ENCODE measurements at places on chromosomes 16 and 17.

DNA sequence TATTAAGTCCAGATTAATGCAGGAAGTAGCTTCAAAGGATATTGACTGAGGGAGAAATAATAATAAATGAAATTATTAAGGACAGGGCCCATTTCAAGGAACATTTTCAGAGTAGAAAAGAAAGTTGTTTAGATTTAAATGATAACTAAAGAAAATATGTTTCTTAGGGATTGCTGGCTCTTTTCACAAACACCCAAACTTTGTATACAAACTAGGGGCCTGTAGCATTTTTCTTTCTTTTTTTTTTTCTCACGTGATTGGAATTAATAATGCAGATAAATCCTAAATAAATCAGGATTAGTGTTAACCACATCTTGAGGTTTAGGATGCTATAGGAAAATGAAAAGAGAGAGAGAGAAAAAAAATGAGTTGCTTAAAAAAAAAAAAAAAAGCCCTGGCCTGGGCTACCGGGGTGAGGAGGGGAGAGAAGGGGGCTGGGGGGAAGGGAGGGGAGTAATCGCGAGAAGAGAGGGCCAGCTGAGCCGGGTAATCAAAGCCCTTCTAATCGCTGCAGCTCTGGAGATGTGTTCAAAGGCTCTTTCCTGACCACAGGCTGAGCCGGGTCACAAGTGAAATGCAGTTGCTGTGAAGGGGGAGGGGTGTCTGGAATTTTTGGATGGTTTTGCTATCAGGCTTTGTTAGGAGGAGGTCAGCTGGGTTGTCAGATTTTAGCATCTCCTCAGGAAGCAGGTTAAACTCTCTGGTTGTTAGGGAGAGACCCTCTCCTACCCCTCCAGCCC lies 104.6 kb upstream of the ZFHX3 start:
- DNase-seq, result no peak

DNA sequence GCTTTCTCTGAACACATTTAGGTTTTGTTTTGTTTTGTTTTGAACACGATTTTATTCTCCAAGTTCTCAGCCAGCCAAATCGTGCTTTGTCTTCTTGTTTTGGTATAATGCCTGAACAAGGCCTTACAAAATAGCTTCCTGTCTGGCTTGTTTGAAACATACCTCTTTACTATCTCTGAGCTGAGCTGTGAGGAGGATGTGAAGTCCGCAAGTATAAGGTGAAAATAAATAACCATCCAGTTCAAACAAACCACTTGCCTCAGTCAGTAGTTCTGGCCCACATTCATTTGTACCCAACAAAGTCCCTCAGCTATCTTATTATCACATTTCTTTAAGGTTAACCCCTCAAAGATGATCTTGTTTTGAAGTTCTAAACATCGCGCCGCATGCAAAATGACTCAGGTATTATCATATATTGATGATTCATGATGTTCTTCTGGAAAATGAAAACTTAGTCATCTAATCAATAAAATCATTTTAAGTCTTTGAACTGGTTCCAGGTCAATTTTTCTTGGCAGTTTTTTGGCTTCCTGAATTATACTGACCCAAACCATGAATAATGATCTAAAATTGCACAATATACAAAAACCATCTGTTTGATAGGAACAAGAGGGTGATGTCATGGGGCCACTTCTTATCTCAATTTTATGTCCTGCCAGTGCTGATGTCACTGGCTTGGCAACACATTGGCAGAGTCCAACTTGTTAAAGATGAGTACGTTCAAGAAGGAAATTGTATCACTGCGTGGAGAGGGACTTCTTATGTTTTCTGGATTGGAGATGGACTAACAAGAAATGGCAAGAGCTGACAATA lies 694.3 kb downstream of the KCNJ2 start:
- no peak for DNase-seq

GRCh38 chr17:56786989-56787482 lies 46.7 kb downstream of the C17orf67 start:
- no peak for DNase-seq

- DNase-seq, result no peak
These were observed 1.1 kb downstream of the MT1E start for GRCh38 chr16:56626685-56627084.

GRCh38 chr17:81715872-81716673 lies 4.0 kb downstream of the SLC25A10 start:
- no peak for DNase-seq

DNA sequence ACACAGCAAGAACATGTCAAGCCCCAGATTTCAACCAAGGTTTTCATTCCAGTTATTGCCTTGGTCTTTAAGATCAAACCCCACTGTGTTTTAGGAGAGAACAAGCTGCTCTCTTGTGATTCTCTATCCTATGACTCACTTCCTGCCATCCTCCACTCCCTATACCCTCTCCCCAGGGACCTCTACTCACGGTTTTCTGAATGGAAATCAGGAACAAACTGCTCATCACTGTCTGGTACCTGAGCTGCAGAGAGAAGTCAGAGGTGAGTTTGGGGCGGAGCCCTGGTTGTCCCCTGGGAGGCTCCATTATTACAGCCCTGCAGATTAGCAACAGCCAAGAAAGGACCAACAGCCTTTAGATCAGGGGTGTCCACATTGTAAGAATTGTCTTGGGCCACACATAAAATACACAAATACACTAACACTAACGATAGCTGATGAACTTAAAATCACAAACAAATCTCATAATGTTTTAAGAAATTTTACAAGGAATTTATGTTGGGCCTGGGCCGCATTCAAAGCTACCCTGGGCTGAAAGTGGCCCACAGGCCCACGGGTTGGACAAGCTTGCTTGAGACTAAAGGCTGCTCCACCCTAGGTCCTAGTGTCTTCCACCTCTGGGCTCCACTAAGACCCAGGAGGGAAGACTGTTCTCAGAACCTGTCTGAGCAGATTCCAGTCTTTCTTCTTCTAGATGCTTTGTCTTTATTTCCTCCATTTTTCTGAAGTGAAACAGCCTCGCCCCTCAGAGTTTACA lies 9.7 kb downstream of the ETV4 start:
- DNase-seq, result no peak

DNA sequence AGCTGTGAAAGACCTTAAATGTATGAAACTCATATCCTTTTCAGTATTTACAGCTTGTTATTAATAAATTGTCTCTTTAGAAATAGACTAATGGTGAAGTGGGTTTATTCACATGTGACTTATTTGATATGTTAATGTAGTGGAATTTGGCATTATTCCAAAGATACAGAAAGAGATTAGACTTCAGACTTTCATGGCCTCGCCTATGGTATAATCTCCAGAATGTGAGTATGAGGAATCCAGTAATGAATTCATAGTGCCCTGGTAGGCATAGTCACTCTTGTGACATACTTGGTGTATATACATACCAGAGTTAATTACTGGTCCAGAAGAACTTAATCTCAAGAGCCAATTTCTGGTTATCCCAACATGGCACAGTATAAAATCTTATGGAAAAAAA lies 72.7 kb downstream of the OMG start:
- no peak for DNase-seq

DNA sequence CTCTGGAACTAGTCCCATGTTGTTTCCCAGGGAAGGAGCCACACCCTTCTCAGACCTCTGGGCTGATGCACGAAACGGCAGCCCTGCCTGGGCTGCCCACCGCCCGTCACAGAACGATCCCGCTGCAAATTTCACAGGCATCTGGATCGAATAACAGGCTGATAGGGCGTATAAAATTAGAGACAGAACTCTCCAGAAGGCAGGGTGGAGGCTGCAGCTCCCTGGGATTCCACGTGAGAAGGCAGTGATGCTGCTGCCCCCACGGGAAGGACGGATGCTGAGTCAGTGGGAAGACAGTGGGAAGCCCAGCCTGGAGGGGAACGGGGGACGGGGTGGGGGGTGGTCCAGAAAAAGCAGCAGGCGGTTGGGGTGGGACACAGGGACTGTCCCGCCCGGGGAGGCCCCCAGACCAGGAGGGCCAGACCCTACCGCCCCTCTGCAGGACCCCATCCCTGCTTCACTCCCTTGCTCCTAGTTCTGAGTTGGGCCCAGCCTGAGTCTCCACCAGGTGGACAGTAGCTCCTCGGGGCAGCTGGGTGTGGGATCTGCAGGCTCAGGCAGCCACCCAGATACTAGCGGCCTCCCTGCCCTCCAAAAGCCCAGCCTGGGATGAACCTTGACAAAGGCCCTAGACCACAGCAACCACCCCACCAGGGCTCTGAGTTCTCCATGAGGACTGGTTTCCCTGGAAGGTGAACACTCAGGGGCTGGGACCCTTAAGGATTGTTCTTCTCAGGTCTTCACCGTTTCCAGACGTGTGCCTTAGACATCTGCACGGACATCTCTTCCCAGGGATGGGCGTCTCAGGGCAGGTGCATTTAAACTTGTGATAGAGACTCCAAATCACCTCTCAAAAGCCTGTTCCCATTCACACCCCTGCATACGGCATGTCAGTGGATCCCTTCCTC lies 117.8 kb downstream of the METRNL start:
- DNase-seq, result no peak

GRCh38 chr16:65343556-65343955 lies 221.7 kb upstream of the CDH11 start:
- DNase-seq, result no peak

DNA sequence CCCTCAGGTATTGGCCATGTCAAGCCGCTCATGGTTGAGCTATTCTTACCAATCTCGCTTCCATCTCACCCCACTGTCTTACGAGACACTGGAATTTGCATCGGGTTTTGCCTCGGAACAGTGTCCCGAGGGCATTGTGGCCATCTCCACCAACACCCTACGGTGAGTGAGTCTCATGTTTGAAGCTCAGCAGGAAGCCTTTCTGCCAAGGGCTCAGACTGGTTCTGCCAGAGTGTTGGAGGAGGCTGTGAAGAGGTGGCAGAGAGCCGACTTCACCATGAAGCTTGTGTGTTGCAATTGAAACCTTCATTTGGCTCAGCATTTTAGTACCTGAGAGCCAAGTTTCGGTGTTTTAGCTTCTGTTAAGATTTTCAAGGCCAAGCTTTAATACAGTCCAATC lies 38.0 kb downstream of the SF3B3 start:
- DNase-seq, result no peak

DNA sequence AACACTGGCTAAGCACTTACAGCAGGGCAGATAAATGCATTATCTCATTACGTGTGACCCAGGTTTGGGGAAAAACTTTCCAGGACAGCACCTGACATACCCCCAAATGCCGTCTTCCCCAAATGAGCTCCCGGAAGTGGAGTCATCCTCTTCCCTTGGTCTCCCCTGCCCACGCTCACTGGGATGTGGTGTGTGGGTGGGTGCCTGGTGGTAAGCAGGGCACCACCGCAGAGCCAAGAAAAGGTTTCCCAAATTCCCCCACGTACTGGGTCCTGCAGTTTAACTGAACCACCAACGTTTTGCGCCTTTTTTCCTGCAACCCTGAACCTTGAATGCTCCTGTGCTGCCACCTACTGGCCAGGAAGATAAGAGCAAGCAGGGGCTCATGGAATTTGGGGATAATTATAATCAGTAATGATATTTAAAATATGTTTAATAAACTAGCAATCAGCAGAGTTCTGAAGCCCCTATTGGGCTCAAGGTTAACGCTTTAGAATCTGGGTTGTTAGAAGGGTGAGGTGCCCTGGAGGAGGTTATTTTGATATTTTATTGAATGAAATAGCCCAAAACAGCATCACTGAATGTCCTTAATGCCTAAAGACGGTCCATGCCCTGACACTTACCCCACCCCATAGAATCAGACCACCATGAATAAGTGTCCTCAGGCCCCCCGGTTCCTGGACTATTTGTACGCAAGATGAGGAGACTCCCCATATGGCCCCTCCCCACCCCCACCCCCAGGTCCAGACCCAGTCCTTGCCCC lies 8.0 kb downstream of the SPPL2C start:
- DNase-seq, result peak; percentile 74

GRCh38 chr17:29617125-29617480 lies 5.6 kb downstream of the CORO6 start:
- DNase-seq, result peak; percentile 67

GRCh38 chr17:10698096-10698818 lies 863 bp downstream of the ADPRM start:
- DNase-seq, result no peak

DNA sequence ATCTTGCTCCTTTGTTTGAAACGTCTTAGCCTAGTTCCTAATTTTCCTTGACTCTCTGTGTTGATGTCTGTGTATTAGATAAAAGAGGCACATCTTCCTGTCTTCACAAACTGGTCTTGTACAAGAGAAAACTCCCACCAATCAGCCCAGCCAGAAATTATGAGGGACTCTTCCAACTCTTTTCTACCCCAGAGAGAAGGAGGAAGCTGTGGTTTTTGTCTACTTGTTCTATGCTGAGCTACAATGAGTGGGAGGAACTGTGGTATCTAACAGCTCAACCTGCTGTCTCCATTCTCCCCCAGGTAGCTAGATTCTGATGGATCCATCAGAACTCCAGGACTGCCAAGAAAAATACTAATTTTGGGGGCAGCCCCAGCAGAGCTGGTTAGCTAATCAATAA lies 392.5 kb downstream of the HS3ST3B1 start:
- no peak for DNase-seq

- DNase-seq, result peak; percentile 64
These were observed 3.9 kb downstream of the HS3ST3A1 start for GRCh38 chr17:13597723-13598347.

DNA sequence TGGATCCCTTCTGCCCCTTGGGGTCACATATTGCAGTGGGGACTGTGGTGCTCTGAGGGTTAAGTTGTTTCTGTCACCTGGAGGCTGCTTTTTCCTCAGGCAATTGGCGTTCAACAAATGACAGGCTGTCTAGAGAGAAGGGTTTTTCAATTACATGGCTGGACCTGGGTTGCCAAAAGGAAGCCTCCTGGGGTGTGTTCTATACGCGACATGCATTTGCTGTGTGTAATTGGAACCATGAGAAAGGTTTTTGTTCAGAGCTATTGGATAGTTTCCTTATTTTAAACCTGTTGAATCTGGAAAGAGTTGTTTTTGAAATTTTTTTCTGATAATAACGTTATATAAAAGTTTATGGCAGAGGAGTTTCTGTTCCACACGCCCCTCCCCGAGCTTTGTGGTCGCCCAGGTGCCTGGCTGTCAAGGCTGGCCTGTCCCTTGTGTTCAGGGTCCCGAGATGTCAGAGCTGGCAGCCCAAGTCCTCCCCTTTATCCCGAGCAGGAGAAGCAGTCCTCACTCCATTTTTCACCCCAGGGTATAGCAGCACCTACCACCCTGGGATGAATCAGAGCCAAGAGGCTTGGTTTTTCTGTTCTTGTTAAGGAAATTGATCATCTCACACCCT lies 26.1 kb upstream of the ZNF750 start:
- no peak for DNase-seq

Data from NCI-H524 (cell line).